ENCODE measurements at places on chromosomes 1 and 21.
A peak's percentile ranks its signal among the peaks of the same experiment; 100 is the strongest.

DNA sequence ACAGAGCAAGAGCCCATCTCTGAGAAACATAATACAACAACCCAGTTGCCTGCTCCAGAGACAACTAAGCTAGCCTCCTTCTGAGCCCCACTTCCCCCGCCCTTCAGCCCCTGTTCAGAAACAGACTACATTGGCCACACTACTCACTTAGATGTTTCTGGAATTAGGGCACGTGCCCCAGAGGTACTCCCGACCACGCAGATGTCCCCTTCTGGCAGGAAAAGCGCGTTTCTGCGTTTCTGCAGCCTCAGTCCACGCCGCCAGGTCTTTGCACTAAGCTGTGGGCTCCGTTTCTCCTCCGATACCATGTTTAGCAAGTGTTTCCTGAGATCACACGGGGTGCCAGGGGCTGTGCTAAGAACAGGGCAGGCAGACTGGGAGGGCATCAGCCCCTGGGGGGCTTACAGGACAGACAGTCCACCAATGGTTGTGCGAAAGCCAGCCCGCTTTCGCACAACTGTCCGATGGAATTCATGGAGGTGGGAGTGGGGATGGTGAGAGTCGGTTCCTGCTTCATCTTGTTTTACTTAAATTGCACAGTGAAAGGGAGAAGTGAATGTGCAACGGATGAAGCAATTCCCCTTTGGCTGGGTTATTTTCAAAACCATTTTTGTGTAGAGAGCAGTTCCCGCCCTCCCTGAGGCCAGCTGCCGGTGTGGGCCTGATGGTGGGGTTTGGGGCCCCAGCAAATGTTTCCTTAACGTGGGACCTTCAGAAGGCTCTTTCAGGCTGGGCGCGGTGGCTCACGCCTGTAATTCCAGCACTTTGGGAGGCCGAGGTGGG lies 2.7 kb downstream of the PIK3CD start:
- no peak for DNase-seq

DNA sequence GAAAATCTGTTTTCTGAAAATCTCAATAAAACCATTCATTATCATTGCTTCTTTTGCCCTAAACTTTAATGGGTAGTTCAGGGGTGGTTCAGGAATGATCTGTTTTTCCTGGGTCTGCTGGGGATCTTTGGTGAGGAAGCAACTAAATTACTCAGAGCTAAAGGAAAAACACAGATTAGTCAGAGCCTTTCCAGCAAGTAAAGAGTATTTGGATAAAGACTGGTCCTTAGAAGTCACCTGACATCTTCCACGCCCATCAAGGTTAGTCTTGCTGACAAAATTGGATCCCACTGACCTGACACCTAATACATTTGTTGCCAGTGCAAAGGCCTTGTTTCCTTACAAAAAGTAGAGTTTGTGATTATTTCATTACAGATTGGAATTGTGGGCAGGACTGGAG lies 24.2 kb downstream of the HSPA13 start:
- no peak for DNase-seq

- DNase-seq = no peak
Measured at GRCh38 chr1:47901001-47901575, 96.1 kb downstream of the TRABD2B start.

DNA sequence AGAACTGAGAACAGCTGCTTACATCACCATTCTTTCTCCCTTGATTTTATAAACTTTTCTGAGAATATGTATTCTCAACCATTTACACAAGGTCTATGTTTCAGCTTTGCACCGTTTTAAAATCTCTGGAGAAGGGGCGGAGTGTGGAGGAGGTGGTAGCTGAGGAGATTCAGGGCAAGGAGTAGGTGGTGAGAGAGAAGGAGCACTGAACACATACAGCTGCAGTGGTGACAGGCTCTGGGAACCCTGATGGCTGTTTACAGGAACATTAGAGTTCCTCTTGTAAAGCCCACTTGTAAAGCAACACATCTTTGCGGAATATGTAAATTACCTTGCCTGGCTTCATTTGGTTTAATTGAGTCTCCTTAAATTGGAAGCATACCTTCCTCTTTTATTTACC lies 89.7 kb downstream of the SMYD2 start:
- no peak for DNase-seq

GRCh38 chr1:151158751-151159251 lies 2.4 kb downstream of the TNFAIP8L2 start:
- no peak for DNase-seq

DNA sequence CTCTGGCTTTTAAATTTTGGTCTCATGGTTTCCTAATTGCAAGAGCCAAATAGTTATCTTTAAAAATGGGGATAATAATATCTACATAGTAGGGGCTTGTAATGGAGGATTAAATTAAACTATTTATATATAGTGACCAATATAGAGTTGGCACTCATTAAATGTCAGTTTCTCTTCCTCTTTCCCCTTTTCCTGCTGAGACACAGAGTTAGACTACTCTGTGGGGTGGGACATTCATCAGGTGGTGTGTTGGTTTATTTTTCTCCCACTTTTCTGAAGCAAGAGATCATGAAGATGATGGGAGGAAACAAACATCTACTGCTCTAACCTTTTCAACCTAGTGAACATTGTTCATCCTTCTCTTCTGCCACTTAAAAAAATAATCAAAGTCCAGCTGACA lies 17.3 kb upstream of the RAP1A start:
- DNase-seq = no peak

DNA sequence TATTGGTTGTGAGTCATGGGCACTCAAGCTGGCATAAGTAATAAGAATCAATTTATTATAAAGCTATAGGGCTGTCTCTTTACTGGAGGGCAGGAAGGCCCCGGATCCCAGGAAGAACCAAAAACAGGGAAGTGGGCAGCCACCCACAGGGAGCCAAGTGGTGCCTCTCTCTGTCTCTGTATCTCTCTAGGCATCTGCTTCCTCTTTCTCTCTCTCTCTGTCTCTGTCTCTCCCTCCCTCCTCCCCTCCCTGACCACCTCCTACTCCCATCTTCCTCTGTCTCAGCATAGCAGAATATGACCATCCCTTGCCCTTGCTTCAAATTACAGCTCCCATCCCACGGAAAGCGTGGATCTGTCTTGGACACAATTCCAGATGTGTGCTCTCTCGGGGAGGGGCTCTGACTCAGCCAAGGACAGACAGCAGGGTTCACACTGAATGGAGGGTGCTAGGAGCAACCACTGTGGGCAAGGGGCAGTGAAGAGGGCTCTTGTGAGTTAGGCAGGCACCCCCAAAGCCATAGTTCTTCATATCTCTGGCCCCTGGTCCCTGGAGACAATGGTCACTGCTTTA lies 80.4 kb upstream of the LPGAT1 start:
- no peak for DNase-seq

DNA sequence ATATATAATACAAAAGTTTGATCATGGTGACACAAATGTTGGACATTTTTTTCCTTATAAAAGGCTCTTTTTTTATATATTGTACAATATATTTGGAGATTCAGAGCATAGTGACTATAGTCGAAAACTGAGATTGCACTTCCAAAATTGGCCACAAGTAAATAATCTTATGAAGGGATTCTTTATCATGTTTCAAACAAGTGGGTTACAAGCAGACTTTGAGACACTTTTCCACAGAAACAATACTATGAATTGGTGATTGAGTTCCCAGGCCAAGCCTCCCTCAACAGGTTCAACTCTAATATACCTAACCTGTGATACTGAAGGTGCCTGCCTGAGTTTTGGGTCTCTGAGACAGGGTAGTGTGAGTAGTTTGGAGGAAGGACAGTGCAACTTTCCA lies 13.8 kb downstream of the LEPR start:
- DNase-seq = no peak

- DNase-seq = peak; percentile 55
Measured at GRCh38 chr1:151476083-151476482, 16.8 kb upstream of the POGZ start.

GRCh38 chr1:35475356-35475755 lies 81.8 kb downstream of the KIAA0319L start:
- no peak for DNase-seq

- DNase-seq = peak; percentile 74
Measured at GRCh38 chr1:56590520-56591011, 11.2 kb upstream of the PLPP3 start.

DNA sequence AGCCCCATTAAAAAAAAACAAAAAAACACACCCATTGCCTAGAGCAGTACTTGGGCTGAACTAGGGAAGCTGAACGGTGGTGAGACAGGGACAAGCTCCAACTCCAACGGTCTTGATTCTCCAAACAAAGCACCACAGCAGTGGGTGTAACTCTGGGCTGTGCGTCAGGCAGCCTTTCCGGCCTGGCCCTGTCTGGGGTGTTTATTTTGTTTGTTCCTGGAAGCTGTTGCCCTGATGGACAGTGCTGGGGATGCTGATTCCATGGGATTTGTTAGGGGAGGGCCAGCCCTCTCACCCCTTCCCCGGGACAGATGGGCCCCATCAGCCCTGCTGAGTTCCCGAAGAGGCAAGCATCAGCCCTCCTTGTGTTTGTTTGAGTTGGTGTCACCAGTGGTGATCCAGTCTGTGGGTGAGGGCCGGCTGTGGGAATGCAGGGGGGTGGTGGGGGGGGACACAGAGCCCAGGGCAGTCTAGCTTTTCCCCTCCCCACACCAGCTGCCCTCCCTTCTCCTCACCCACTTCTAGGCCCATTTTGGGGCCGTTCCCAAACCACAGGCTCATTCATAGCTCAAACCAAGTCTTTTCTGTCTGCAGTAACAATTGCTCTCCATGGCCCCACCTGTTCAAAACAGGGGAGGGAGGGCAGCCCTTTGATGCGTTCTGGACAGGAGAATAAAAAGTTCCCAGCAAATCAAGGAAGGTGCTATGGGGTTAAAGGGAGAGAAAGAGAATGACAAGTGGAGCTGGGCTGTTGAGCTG lies 4.5 kb downstream of the WNT2B start:
- DNase-seq = no peak

GRCh38 chr1:32898056-32898455 lies 3.1 kb downstream of the TMEM54 start:
- DNase-seq = no peak

GRCh38 chr1:55571767-55572166 lies 356.6 kb upstream of the USP24 start:
- no peak for DNase-seq

DNA sequence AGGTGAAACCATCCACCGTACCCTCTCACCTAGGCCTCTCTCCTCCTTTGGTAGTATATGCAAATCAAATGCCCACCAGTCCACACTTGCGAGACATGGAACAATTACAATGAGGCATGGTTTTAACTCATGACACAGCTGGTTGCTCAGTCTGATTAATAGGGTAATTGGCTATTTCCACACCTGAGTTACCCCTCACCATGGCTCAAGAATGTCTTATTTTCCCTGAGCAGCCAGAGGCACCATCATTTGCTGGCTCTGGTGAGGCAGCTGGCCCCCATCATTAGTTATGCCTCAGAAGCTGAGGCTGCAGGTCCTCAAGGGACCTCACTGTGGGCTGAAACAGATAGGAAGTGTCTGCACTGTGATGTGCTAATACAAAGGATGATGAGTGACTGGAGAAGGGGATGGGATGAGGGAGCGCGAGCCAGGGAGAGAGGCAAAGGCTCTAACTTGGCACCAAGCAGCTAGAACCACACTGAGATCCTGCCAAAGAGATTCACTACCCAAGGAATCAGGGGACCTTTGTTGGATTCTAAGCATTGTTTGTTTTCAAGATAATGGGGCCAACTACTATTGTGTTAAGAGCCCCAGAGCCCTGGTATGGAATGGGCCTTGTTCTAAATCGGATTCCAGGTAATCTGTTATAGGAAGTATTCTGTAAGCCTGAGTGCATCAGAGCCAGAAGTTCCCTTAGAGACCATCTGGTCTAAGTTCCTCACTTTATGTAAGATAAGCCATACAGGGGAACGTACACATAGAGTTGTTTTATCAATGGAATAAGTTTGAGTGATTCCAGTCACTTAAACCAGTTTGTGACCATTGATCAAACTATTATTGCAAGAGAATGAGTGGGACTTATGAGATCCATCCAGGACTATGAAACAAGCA lies 80.0 kb upstream of the CNTN2 start:
- no peak for DNase-seq

- DNase-seq = peak; percentile 72
Measured at GRCh38 chr1:33815061-33815460, 48.8 kb upstream of the HMGB4 start.

GRCh38 chr21:43925096-43925481 lies 60.1 kb downstream of the AGPAT3 start:
- no peak for DNase-seq

DNA sequence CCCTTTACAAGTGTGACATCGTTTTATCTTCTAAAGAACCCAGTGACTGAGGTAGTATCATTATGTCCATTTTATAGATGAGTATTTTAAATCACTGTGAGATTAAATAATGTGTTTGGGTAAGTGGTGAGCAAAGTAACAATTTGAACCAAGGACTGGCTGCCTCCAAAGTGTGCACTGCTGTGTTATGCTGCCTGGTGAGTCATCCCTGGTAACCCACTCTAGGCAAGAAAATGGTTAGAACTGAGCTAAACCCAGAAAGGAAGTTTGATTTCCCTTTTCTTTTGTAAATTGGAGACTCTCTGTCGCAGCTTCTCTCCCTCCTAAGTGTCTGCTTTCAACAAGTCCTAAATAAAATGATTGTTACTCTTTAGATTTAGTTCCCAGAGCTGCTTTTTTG lies 342.8 kb upstream of the KAZN start:
- DNase-seq = peak; percentile 7

DNA sequence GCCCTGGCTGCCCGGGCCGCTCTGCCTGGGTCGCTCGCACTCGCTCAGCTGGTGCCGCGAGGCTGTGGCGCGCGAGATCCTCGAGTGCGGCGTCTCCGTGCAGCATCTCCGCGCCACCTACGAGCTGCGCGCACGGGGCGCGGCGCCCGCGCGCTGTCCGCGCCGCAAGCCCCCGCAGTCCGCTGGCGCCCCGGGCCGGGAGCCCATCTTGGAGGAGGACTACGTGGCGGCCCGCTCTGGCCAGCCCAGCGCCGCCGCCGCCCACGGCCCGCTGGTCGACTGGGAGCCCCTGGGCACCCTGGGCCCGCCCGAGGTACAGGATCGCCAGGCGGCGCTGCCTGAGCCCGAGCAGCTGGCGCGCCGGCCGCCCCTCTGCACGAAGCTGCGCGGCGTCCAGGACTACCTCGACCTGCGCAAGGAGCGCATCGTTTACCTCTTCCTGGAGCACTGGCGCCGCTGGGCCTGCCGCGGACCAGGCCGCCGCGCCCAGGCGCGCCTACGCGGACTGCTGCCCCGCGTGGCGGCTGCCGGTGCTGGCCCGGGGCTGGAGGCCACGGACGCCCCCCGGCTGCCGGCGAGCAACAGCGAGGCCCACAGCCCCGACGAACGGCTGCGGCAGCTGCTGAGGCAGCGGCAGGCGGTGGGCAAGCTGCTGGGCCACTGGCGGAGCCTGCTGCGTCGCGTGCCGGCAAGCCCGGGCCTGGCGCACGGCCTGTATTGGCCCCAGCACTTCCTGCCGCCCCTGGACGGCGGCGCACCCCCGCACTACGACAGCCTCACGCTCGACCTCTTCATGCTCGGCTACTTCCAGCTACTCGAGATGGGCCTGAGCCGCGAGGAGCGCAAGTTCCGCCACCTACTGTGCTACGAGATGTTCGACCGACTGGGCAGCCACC lies 10.9 kb downstream of the TNFRSF25 start:
- peak; percentile 9 for DNase-seq

- DNase-seq = no peak
Measured at GRCh38 chr1:7967196-7967595, 5.7 kb downstream of the PARK7 start.

Data from fibroblast of skin of scalp (primary cell).